LoVo (cell line): ENCODE measurements at places on chromosomes 3 and 15.

DNA sequence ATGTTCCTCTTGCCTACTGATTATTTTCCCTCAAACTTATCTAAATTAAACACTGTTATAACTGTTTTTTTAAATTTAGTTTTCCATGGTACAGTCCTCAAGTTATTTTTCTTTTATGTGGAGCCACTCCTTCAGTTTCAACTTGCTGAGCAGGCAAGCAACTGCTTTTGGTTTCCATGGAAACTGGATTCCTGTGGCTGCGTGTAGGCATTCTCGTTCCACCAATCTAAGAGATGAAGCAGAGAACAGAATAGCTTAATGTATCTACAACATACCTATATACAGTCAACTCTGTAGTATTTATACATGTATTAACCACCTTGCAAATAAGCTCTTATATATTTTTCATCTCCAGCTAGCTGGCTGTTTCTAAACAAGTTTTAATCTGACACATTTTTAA, 25.8 kb upstream of the ANXA2 start:
- peak; percentile 76 for DNase-seq

DNA sequence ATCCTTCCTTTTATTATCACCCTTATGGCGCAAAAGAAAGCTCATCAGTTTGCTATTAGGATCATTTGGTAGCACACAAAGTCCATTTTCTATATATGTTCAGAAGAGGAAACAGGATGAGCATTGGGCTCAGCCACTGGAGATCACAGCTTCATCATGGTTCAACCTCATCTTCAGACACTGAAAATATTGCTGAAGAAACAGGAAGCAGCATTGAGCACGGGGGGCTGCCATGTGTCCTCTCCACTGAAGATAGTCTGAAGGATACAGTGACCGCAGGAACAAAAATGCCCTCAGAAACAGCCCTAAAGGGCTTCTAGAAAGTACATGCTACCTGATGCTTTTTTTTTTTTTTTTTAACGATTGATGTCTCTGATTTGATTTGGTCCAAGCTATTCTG, 835.3 kb upstream of the CFAP20DC start:
- no peak for DNase-seq

DNA sequence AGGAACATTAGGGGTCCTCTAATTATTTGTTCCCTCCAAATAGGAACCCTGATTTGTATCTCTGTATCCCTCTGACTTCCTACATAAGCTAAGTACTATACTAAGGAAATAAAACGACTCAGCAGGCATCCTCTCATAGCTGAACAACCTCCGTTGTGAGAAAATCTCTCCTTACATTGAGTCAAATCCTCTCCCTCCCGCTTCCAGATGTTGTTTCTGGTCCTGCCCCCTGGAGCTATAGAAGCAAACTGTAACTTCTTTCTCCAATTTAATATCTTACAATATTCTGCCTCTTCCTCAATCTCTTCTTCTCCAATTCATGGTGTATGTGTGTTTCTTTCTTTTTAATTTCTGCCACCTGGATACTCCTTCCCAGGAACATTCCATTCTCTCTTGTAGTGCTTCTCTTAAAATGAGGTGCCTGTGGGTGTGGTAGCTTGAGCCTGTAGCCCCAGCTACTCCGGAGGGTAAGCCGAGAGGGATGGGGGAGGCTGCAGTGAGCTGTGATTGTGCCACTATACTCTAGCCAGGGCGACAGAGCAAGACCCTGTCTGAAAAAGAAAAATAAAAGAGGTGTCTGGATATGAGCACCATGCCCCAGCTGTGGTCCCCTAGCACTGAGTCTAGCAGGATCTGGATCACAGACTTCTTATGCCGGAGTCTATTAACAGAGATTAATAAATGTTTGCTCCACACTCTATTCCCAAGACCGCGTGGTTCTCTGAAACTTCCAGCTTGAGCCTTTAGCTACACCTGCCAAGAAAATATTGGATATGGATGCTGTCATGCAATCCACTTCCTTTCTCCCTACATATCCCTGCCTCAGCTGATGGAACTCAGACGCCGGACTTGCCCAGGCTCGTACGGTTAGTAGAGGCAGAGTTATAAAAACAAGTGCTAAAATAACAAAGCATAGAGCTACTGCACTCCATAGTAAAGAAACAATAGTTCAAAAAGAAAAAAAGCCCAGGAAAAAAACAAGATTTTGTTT, 42.9 kb upstream of the NEO1 start:
- no peak for DNase-seq

DNA sequence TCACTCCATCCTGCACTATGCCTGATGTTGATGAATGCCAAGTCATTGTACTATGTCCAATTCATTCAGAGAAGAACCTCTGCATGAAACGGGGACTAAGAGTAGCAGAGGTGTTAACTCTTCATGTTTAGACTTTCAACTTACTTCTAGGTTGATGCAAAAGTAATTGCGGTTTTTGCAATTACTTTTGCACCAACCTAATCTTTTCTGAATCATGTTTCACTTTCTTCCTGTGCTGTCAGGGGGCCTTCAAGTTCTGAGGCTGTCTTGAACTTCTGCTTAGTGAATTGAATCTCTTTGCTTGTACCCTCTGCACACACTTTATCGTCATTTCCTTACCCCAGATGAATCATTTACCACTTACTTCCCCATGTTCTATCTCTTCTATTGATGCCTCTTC, 636.2 kb downstream of the NAALADL2 start:
- DNase-seq, result no peak

GRCh38 chr3:9064850-9065249, 101.6 kb upstream of the RAD18 start:
- DNase-seq, result no peak

GRCh38 chr3:61154457-61155198, 96.6 kb downstream of the FHIT start:
- no peak for DNase-seq

GRCh38 chr3:39531665-39532064, 64.2 kb downstream of the MOBP start:
- no peak for DNase-seq

- no peak for DNase-seq
Observed at GRCh38 chr3:148042663-148043445, 633.7 kb downstream of the ZIC1 start.

- DNase-seq, result no peak
Observed at GRCh38 chr15:49610157-49610918, 10.3 kb downstream of the FAM227B start.

DNA sequence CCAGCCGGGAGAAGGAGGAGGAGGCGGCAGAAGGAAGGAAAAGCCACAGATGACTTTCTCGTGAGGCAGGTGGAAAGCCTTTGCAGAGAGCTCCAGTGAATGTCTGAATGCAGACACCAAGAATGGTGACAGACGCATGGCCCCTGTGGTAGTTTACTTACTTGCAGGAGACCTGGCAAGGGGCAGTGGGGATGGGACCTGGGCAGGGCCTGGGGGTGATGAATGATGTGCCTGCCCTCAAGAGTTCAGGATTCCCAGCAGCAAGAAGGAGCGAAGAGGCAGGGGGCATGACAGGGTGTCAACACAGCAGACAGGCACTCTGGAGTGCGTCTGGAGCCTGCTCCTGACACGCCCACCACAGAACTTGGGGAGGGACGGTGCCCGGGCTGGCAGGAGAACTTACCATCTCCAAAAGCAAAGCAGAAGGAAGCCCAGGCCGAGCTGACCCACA, 260.5 kb upstream of the LYSMD4 start:
- DNase-seq, result no peak

DNA sequence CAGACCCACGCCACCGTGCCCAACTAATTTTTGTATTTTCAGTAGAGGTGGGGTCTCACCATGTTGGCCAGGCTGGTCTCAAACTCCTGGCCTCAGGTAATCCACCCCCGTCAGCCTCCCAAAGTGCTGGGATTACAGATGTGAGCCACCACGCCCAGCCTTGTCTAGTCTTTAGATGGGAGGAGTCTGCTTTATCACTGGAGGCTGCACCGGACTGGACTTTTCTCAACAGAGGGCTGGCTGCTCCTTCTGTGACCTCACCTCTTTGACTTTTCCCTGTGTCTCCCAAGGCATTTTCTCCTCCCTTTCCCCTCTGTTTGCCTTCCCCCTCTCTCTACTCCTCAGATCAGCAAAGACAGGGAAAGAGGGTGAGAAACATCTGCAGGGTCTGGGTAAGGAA, 28.5 kb downstream of the SLCO2A1 start:
- no peak for DNase-seq

DNA sequence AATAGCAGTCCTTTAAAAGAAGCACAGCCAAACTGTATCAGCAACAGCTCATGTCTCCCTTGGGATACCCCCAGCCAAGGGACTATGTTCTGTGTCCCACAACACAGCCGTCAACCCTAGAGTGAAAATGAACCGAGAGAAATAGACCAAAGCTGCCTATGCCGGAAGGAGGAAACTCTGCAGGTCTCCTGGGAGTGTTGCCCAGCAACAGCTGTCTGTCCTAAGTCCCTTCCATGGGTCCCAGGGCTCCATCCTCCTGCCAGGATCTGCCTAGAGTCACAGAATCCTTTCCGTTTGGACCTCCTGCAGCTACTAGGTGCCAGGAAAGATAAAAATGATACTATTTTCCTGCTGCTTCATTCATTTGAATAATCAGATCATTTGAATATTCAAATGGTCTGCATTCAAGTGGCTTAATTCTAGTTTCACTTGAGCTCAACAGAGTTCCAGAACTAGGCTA, 53.1 kb downstream of the TRANK1 start:
- no peak for DNase-seq

GRCh38 chr3:36942638-36943248, 2.1 kb downstream of the TRANK1 start:
- DNase-seq, result no peak

DNA sequence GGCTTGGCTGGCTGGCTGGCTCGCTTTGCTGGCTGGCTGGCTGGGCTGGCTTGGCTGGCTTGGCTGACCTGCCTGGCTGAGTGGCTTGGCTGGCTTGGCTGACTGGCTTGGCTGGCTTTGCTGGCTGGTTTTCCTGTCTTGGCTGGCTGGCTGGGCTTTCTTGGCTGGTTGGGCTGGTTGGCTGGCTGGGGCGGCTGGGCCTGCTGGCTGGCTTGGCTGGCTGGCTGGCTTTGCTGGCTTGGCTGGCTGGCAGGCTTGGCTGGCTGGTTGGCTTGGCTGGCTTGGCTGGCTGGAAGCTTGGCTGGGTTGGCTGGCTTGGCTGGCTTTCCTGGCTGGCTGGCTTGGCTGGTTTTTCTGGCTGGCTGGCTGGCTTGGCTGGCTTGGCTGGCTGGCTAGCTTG, 435.6 kb downstream of the GOLGA6L6 start:
- DNase-seq, result peak; percentile 0

DNA sequence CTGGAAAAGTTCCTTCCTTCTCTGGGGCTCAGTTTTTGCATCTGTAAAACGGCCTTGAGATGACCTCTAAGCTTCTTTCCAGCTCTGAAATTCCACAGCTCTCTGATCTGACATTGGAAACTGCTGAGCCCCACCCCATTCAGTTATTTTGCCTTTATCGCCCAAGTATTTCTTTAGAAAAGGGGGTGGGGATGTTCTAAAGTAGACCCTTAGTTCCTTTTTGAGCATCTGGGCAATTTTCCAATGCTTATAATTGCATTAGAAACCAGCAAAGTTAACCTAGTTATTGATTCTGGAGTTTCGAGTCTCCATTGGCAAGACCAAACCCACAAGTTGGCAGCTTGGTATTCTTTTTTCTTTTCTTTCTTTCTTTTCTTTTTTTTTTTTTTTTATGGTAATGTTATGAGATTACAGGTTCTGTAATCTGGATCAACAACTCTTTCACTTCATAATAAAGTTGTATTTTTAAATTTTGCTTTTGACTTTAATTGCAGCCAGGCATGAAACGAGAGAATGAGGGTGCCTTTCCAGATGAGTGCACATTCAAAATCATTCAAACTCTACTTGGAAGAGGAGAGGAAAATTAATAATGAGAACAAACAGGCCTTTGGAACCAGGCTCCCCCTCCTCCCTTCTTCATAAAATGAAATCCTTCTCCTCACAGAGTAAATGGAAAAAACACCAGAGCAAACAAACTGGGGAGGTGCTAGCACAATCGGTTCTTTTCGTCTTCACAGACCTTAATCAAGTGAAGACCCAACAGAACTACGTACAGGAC, 76.8 kb upstream of the LRIG1 start:
- DNase-seq, result no peak

- no peak for DNase-seq
Observed at GRCh38 chr15:58666957-58667356, 82.5 kb downstream of the ADAM10 start.

DNA sequence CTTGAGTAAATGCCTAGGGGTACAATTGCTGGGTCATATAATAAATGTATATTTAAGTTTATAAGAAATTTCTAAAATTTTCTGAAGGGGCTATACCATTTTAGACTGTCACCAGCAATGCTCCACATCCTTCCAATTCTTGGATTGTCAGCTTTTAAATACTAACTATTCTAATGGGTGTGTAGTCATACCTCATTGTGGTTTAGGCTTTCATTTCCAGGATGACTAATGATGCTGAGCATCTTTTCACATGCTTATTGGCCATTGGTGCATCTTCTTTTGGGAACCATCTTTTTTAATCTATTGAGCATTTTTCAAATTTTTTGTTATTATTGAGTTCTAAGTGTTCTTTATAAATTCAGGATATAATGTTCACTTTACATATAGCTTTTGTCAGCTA, 52.5 kb upstream of the CORO2B start:
- DNase-seq, result no peak

DNA sequence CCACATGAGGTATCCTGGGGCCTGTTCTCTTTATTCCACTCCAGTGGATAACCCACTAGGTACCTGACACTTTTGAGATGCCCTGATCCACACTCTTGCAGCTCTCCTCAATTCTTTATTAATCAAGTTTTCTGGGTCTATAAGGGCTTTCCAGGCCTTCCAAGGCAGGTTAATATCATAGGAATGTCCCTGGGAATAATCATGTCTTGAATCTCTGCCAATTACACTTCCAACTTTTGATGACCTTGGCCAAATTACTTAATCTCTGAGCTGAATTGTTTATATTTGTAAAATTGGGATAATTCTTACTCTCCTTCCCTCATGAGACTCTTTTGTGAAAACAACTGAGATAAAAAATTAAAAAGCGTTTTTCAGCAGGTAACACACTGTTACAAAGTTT, 881.7 kb downstream of the MCTP2 start:
- no peak for DNase-seq

DNA sequence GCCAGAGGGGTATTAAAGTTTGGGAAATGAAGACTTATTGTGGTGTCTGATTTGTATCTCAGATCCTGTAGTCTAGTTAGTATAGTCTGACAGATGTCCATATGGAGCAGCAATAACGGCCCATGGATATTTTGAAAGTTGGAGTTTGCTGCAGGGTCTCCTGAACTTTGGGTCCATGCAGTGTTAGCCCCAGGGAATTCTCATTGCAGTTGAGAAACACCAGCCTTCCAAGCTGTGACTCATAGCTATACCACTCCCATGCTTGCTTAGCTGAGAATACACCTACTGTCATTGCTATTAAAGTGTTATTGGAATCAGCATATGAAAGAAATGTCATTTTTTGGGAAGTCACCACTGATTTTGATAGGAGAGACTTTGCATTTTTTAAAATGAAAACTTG, 29.2 kb downstream of the TMOD2 start:
- no peak for DNase-seq

GRCh38 chr3:105867712-105868430, 941 bp downstream of the CBLB start:
- peak; percentile 1 for DNase-seq

- DNase-seq, result peak; percentile 6
Observed at GRCh38 chr15:94327356-94327936, 96.1 kb downstream of the MCTP2 start.
